ENCODE measurements at places on chromosomes 1 and 21. TPM values are rescaled to one million over a fixed set of nuclear protein-coding genes. Genes with fewer than 3 reads are reported as not detected.

DNA sequence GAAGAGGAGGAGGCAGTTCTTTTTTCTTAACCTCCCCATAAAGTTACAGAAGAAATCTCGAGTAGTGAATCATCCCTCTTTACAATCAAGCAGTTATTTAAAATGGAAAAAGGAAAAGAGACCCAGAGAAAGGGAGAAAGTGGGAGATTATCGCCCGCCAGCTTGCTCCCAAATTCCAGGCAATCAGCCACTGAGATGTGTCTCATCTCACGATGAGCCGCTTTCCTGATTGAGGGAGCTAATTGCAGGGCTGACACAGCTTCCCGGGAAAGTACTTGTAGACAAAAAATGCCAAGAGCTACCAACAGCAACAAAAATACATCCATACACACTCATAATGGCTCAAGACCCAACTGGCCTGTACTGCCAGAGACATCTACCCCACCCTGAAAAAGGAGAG is 191.6 kb upstream of the ZC3H12A start:
- no peak for DNase-seq

DNA sequence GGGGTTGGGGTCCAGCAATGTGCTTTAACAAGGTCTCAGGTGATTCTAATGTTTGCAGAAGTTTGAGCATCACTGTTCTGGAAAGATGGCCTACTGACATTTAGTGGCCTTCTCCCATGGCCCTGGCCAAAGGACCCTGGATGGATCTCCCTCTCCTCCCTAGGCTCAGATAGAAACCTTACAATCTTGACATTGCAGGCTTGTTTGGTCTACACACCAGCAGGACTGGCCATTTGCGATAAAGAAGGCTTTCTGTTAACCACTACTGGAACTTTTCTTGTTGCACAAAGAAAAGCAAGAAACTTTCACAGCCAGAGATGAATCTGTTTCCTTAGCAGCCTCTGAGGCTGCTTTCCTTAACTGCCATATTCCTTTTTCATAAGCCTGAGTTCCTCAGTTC is 6.2 kb downstream of the DNALI1 start:
- no peak for DNase-seq

DNA sequence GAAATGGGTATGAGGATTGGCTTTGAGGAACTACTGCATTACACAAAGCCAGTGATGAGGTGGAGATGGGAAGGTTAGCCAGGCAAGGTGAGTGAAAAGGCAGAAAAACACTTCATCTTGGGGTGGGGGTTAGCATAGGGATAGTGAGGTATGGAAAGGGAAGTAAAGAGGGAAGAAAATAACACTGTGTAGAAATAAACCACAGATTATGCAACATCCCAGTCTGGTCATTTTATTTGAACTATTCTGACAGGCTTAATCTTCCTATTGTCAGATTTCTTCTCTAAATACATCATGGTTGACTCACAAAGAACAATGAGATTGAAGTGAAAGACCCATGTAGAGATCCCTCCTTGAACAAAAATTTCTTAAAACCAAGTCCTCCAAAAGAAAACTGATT is 640.2 kb downstream of the PTPRC start:
- no peak for DNase-seq

DNA sequence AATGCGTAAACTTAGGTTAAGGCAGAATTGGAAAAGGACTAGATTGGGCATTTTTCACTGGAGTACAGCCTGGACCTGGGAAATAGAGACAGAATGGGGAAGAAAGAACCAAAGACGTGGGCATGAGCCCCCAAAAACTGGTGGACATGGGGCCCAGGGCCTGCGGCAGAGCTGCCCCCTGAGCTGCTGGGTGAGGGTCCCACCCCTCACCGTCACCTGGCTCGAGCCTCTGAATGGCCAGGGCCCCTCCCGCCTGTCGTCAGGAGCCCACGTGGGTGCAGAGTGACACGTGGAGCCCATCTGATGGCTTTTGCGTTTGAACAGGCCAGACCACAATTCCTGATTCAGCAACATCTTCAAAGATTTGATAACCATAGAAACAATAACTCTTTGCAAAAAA is 360.9 kb upstream of the VAMP3 start:
- DNase-seq: peak; percentile 43

GRCh38 chr1:223345720-223346119 is 18.3 kb downstream of the SUSD4 start:
- DNase-seq: no peak

- no peak for DNase-seq
These were observed 53.8 kb downstream of the PLA2G4A start for GRCh38 chr1:186882372-186883134.

GRCh38 chr21:37940691-37941090 is 24.4 kb upstream of the KCNJ6 start:
- DNase-seq: no peak

Gene RBM34
- 67.6 TPM for total RNA-seq

Gene NBPF12
- total RNA-seq: 8.2 TPM

Gene CRP
- not detected for total RNA-seq

Gene DEPDC1
- 4.7 TPM for total RNA-seq

Gene SH2D1B
- total RNA-seq: not detected

Data from chondrocyte (in vitro differentiated cells).